ENCODE measurements at places on chromosomes 1 and 21.

DNA sequence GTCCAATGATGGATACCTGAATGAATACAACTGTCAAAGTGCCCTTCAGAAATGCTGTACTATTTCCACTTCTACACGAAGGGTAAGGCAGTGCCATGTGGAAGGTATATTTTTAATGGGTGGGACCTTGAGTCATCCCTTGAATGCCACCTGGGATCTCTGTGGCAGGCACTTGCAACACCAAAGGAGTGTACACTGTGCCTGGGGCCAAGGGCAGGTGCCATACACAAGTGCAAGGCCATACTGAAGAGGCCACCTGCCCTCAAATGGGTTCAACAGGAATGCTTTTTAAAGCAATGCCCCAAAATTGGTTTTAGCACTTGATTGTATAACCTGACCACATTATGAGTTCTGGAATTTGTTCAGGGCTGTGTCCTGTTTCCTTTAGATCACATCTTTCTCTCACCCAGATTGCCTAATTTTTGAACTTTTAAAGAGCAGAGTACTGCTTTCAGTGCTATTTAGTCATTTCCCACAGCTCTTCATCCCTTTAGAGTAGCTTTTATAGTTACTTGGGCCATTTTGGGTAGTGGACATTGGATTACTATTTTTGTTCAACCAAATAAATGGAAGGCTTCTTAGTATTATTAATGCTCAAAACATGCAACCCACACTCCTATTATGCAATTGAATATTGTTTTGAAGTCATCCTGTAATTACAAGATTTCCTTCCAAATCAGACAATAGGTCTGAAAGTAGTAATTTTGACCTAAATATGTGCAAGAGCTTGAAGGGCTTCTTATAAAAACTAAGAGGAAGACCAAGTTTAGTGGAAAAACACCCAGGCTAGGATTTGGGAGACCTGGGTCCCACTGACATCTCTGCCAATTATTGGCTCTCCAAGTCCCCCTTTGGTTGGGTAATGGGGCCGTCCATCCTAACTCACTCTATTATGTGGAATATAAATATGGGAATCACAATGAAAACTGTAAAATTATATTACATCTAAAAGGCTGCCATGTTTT lies 57.2 kb downstream of the LEPR start:
- DNase-seq, result no peak

DNA sequence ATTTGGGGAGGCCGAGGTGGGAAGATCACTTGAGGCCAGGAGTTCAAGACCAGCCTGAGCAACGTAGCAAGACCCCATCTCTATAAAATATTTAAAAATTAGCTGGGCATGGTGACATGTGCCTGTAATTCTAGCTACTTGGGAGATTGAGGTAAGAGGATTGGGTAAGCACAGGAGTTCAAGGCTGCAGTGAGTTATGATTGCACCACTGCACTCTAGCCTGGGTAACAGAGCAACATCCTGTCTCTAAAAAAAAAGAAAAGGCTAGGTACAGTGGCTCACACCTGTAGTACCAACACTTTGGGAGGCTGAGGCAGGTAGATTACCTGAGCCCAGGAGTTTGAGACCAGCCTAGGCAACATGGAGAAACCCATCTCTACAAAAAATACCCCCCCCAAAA lies 35.7 kb upstream of the RCC1 start:
- no peak for DNase-seq

- no peak for DNase-seq
Measured at GRCh38 chr1:110673197-110673701, 1.5 kb downstream of the KCNA3 start.

DNA sequence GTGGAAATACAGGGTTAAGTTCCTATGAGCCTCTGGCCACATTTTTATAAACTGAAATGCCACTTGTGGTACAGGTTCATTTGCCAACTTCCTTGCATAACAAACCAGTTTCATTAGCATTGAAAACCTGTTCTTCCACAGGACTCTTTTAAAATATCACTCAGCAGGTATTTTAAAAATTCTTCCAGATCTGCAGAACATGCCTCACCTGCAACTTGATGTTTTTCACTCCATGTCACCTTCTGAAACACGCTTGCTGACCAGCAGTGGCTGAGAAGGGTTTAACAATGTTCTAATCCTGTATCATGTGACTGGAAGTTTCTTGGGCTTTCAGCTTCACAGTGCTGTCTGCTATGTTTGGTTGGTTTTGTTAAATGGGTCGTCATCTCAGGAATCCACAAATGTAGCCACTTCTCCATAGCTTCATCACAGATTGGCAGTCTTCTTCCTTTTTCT lies 17.6 kb upstream of the CBR3 start:
- no peak for DNase-seq
